K562 (cell line): ENCODE measurements at places on chromosomes 4 and X. TPM values are rescaled to one million over a fixed set of nuclear protein-coding genes. Genes with fewer than 3 reads are reported as not detected.
A peak's percentile ranks its signal among the peaks of the same experiment; 100 is the strongest.

NLGN3 gene
- total RNA-seq: 0.69 TPM in 2 replicates

NHS gene
- total RNA-seq: 0.02 TPM in 1 of 2 replicates, not detected in the other

ETDA gene
- not detected in 2 replicates for total RNA-seq

MAP9 gene
- 0.07 and 0.09 TPM in 2 replicates for total RNA-seq

PNMA5 gene
- total RNA-seq: 0.20 TPM in 1 of 2 replicates, not detected in the other

RHOXF2B gene
- total RNA-seq: 1.9 and 4.7 TPM in 2 replicates

GYG2 gene
- 3.8 and 4.4 TPM in 2 replicates for total RNA-seq

- H3K27me3 ChIP-seq: no peaks in the 10 kb centered on the region
- H3K4me3 ChIP-seq: no peak overlapping the region
- H3K27ac ChIP-seq: no peak overlapping the region
- no peaks in the 10 kb centered on the region for H3K36me3 ChIP-seq
Observed at GRCh38 chr4:184309241-184310170, 91.8 kb upstream of the ENPP6 start.

DNA sequence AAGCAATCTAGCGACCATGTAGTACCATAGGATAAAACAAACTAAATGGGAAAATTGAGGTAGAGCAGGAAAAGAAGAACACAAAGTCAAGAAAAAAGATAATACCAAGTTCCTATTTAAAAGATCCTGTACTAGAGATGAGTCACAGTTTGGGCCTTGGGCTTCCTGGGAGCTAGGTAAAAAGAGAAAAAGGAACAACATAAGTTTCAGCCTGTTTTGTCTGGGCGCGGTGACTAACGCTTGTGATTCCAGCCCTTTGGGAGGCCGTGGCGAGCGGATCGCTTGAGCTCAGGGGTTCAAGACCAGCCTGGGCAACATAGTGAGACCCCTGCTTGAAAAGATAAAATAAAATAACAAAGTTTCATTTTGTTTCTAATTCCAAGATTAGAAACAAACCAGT lies 14.0 kb upstream of the TMEM156 start:
- peak overlapping the region; percentile 71 for H3K4me3 ChIP-seq
- H3K4me1 ChIP-seq: peaks cover 18% of the 10 kb centered on the region
- H3K27me3 ChIP-seq: no peaks in the 10 kb centered on the region

DNA sequence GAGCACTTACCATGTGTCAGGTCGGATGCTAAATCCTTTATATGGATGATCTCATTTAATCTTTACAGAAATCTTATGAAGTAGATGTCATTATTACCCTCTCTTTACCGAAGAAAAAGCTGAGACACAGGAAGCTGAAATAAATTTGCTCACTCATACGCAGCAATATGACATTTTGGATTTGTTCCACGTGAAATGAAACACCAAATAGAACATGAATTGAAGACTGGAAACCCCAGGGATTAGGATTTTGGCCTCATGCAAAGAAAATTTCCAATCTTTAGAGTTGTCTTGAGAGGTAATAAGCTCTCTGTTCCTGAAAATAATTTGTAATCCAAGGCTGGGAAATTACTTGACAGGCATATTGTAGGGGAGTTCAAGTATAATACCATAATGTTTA lies 354.4 kb upstream of the CLNK start:
- no peak overlapping the region for H3K27ac ChIP-seq
- H3K27me3 ChIP-seq: no peaks in the 10 kb centered on the region
- no peak overlapping the region for H3K4me3 ChIP-seq
- no peaks in the 10 kb centered on the region for H3K4me1 ChIP-seq

DNA sequence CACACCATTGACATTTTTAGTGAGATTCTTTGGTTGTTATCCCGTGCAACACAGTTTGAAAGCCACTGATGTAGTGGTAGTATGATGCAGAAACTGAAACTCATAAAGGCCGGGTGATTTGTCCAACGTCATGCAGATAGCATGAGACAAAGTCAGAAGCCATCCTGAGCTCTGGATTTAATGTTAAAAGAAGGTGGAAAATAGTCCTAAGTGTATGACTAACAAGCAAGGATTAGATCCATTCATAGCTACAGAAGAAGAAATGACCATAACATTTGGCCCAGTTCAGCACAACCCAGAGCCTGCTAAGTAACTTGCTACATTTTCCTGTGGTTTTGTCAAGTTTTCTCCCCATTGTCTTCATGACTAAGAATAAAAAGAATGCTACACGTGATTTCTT lies 142.4 kb downstream of the AMELX start:
- no peak overlapping the region for H3K4me3 ChIP-seq
- no peak overlapping the region for H3K27ac ChIP-seq
- H3K27me3 ChIP-seq: no peaks in the 10 kb centered on the region
- H3K4me1 ChIP-seq: no peaks in the 10 kb centered on the region
- no peaks in the 10 kb centered on the region for H3K36me3 ChIP-seq

DNA sequence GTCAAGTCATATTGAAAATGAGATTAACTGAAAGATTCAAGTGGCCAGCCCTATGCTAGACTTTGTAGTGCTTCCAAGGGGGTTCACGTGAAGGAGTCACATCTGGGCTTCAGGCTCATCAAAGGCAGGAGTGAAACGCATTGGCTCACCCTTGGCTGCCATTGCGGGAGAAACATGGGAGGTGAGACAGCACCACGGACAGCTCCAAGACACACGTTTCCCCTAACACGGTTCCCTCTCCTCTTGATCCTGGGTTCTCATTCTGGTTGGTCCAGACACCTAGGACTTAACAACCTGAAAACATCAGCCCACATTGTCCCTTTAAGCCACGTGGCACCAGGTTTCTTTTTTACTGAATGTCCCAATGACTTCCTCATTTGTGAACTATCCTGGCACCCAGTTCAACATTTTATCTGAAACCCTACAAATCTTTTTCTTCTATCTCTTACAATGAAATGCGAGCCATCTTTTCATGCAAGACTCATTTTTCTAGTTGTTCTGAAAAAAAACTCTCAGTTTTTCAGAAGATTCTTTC lies 279.0 kb upstream of the VCX3A start:
- no peaks in the 10 kb centered on the region for H3K27me3 ChIP-seq
- no peak overlapping the region for H3K27ac ChIP-seq
- no peak overlapping the region for H3K4me3 ChIP-seq
- no peak for DNase-seq
- no peaks in the 10 kb centered on the region for H3K4me1 ChIP-seq
- H3K36me3 ChIP-seq: no peaks in the 10 kb centered on the region

- DNase-seq: peak; percentile 79
- peaks cover 16% of the 10 kb centered on the region; the same call in 2 of the 3 replicates for H3K4me1 ChIP-seq
- H3K27ac ChIP-seq: no peak overlapping the region
- no peaks in the 10 kb centered on the region for H3K27me3 ChIP-seq
Observed at GRCh38 chr4:8410641-8411271, 29.8 kb downstream of the ACOX3 start.

DNA sequence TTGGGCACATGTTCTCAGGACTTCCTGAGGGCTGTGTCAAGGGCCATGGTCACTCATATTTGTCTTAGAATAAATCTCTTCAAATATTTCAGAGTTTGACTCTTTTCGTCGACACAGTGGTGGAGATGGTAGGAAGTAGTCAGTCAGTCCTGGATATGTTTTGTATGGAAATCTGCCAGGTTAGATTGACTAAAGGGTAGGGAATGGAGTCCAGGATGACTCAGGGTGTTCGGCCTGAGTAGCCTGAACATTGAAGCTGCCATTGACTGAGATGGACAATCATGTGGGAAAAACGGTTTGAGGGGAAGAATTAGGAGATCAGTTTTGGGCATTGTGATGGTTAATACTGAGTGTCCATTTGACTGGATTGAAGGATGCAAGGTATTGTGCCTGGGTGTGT lies 177.1 kb upstream of the CENPE start:
- no peak for DNase-seq
- H3K4me3 ChIP-seq: no peak overlapping the region
- H3K27ac ChIP-seq: no peak overlapping the region
- no peaks in the 10 kb centered on the region for H3K36me3 ChIP-seq
- H3K4me1 ChIP-seq: no peaks in the 10 kb centered on the region

DNA sequence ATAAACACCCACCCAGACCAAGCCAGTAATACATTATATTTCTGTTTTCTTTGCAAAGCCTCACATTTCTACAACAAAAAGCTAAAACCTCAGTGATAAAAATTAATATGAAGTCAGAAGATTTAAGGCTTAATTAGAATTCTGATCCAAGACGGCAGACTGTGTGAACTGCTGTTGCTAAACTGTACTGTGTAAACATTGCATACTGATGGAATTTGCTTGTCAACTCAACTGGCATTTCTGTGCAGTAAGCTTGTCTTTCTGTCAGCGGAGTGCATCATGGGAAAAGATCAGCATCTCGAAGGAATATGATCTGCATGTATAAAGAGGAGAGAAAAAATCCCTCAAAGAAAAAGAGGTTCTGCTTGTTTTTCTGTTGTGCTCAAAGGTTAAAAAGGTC lies 69.4 kb upstream of the SPANXB1 start:
- no peak overlapping the region for H3K4me3 ChIP-seq
- no peaks in the 10 kb centered on the region for H3K36me3 ChIP-seq
- DNase-seq: no peak
- no peak overlapping the region for H3K27ac ChIP-seq
- H3K4me1 ChIP-seq: no peaks in the 10 kb centered on the region
- H3K27me3 ChIP-seq: no peaks in the 10 kb centered on the region

DNA sequence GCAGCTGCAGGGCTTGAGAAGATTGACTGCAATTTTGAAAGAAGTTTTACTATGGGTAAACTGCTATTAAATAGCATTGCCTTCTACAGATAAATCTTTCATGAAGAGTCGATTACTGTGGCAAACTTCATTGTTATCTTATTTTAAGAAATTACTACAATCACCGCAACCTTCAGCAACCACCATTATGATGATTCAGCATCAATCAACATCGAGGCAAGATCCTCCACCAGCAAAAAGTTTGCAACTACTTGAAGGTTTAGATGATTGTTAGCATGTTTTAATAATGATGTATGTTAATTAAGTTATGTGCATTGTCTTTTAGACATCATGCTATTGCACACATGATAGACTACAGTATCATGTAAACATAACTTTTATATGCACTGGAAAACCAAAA lies 1511.0 kb downstream of the FSTL5 start:
- H3K4me1 ChIP-seq: no peaks in the 10 kb centered on the region
- DNase-seq: no peak
- no peak overlapping the region for H3K27ac ChIP-seq
- no peaks in the 10 kb centered on the region for H3K27me3 ChIP-seq
- H3K4me3 ChIP-seq: no peak overlapping the region
- H3K36me3 ChIP-seq: no peaks in the 10 kb centered on the region

- H3K36me3 ChIP-seq: no peaks in the 10 kb centered on the region
- no peak overlapping the region for H3K27ac ChIP-seq
- peaks cover 12% of the 10 kb centered on the region for H3K27me3 ChIP-seq
- H3K4me1 ChIP-seq: peaks cover 23% of the 10 kb centered on the region
- peak overlapping the region; percentile 57 for H3K4me3 ChIP-seq
- no peak for DNase-seq
Observed at GRCh38 chr4:119629142-119629471, 503 bp upstream of the PDE5A start.

- no peaks in the 10 kb centered on the region for H3K27me3 ChIP-seq
- H3K4me1 ChIP-seq: no peaks in the 10 kb centered on the region
- DNase-seq: no peak
- H3K27ac ChIP-seq: no peak overlapping the region
- H3K36me3 ChIP-seq: no peaks in the 10 kb centered on the region
Observed at GRCh38 chr4:140937866-140938265, 181.7 kb upstream of the TBC1D9 start.

- no peak overlapping the region for H3K27ac ChIP-seq
- H3K36me3 ChIP-seq: peaks cover 27% of the 10 kb centered on the region; the same call in 2 of the 3 replicates
- H3K4me1 ChIP-seq: no peaks in the 10 kb centered on the region
- peak; percentile 20 for DNase-seq
Observed at GRCh38 chrX:104195489-104196084, 29.3 kb downstream of the FAM199X start.

DNA sequence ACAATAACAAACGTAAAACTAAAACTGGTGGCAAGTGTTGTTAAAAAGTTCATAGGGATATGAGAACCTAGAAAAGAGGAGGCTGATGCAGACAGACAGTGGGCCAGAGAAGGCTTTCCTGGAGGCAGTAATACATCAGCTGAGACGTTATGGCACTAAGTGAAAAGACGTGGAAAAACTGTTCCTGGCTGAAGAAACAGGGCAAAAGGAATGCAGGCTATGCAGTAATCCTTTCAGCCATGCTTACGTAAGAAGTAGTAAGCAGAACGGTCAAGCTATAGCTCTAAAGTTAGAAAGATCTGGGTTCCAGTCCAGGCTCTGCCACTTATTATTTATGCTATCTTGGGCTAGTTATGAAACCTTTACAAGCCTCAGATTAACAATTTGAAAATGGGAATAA lies 6.4 kb downstream of the LAMTOR3 start:
- no peak overlapping the region for H3K4me3 ChIP-seq
- H3K27ac ChIP-seq: no peak overlapping the region
- no peaks in the 10 kb centered on the region for H3K27me3 ChIP-seq
- H3K36me3 ChIP-seq: peaks cover 49% of the 10 kb centered on the region; the same call in 2 of the 3 replicates
- no peak for DNase-seq

DNA sequence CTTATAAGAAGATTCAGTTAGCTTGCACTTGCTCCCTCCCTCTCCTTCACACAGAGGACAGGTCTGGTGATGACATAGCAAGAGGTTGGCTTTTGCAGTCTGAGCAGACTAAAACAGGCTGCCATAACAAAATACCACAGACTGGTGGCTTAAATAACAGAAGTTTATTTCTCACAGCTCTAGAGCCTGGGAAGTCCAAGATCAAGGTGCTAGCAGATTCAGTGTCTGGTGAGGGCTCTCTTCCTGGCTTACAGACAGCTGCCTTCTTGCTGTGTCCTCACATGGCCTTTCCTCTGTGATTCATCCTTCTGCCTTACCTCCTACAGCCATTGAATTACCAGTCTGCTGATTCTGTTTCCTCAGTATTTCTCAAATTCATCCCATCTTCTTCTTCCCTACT lies 13.1 kb downstream of the RP2 start:
- no peaks in the 10 kb centered on the region for H3K4me1 ChIP-seq
- no peak overlapping the region for H3K4me3 ChIP-seq
- no peak overlapping the region for H3K27ac ChIP-seq
- DNase-seq: no peak

DNA sequence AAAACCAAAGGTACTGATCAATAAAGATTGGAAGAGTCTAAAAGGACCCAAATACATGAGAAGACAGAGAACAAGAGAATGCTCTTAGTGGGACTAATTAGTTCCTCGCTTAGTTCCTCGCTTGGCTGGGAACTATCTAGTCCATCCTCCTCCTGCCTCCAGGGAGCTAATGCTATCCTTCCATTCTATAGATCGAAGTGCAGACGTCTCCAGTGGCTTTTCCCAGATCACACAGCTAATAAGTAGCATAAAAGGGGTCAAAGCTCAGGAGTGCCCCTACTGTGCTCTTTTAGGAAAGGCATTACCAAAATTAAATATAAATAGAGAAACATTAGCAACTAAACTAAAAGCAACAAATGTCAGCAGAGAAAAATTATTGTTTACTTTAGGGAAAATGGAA lies 42.3 kb upstream of the PPARGC1A start:
- no peak for DNase-seq
- no peaks in the 10 kb centered on the region for H3K4me1 ChIP-seq
- H3K4me3 ChIP-seq: no peak overlapping the region
- no peak overlapping the region for H3K27ac ChIP-seq

GRCh38 chr4:54550395-54551171 lies 107.2 kb upstream of the KIT start:
- DNase-seq: no peak
- no peak overlapping the region for H3K4me3 ChIP-seq
- H3K36me3 ChIP-seq: no peaks in the 10 kb centered on the region
- H3K27me3 ChIP-seq: no peaks in the 10 kb centered on the region
- no peak overlapping the region for H3K27ac ChIP-seq
